ENCODE measurements at places on chromosomes 2 and 18.

GRCh38 chr2:122098306-122098705 lies 342.9 kb downstream of the TSN start:
- DNase-seq: no peak

- DNase-seq: no peak
Observed at GRCh38 chr2:225471039-225471438, 71.5 kb downstream of the NYAP2 start.

DNA sequence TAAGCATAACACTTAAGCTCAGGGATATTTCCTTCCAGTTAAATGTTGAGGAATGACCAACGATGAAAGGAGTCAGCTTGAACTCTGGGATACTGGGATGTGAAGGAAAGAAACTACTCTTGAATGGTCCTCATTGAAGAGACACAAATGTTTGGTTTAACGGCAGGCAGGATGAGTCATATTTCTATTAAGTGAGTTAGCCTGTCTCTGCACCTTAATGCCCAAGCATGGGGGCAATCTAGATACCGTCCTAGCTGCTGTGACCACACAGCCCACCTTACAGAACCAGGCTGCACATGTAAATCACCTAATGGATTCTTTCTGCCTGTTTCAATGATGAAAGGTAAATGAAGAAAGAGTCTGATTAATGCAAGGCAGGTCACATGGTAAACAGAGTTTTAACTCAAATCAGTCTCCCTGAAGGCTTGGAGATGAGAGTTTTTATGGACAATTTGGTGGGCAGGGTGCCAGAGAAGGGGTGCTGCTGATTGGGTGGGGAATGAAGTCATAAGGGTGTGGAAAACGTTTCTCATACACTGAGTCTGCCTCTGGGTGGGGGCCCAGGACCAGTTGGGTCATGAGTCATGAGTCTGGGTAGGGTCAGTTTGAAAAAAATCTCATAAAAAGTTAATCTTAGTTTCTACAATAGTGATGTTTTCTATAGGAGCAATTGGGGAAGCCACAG lies 144.6 kb upstream of the MMADHC start:
- no peak for DNase-seq

- no peak for DNase-seq
Observed at GRCh38 chr2:42103829-42104228, 56.0 kb downstream of the PKDCC start.

All from RKO (cell line).